Activated CD4-positive, alpha-beta T cell treated with anti-CD3 and anti-CD28 coated beads, Interleukin-2, amount 10 ng/mL, durations not matched to agents 24 days and 14 days (primary cell): ENCODE measurements at places on chromosomes 6 and 20. TPM values are rescaled to one million over a fixed set of nuclear protein-coding genes. Genes with fewer than 3 reads are reported as not detected.
A peak's percentile ranks its signal among the peaks of the same experiment; 100 is the strongest.

PROKR2 gene
- total RNA-seq, result not detected in 2 replicates

KHDC1L gene
- total RNA-seq, result not detected in 2 replicates

KPNA5 gene
- total RNA-seq, result 7.2 and 7.7 TPM in 2 replicates

DUSP15 gene
- not detected in 2 replicates for total RNA-seq

BMP2 gene
- total RNA-seq, result 0.09 and 0.12 TPM in 2 replicates

GPX5 gene
- total RNA-seq, result not detected in 2 replicates

SLC22A7 gene
- total RNA-seq, result not detected in 2 replicates

HLA-DRB1 gene
- total RNA-seq, result 14.2 and 15.0 TPM in 2 replicates

TTLL9 gene
- total RNA-seq, result not detected in 2 replicates

DNA sequence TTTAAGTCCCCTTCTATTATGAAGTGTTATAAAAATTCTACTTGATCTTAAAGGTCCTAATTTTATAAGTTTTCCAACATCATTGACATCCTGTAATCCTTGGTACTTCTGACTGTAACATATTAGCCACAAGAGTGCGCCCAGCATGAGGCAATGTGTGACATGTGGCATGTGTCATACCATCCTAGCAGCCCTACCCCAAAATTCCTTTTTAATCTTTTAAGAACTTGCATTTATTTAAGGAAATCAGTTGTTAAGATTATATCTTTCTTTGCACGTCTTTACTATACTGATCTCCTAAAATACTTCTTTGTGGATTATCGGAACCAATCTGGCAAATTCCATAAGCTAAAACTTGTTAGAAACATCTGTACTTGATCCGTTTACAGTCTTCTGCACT is 167.1 kb upstream of the SLC24A3 start:
- DNase-seq, result no peak

DNA sequence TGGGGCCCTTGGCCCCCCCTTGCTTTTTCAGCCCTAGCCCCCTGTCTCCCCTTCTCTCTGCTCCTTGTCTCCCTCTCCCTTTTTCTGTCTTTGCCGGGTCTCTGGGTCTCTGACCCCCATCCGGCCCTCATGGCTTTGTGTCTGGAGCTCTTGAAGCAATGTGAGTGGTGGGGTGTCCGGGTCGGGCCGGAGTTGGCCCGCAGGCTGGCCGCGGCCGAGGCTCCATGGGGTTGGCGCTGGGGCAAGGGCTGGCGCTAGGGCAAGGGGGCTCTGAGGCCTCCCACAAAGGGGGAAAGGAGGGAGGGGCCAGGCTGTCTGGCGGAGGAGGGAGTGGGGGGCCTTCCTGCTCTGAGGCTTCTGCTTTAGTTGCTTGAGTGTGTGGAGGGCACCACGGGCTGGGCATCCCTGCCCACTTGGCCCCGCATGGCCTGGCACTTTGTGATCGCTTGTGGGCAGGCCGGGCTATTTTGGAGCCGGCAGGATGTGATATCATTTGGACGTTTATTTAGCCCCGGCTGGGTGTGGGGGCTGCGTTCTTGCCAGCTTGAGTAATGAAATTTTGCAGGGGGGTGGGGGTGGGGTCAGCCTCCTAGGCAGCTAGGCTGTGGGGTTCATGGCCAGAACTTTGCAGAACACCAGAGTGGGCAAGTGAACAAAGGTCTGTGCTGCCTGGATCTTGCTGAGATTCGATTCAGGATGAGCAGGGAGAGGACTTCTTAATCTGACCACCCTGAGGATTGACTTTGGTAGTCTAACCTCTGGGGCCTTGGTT is 78.7 kb upstream of the MYL9 start:
- DNase-seq, result peak; percentile 73

GRCh38 chr6:144899161-144899560 is 614.0 kb downstream of the UTRN start:
- no peak for DNase-seq

DNA sequence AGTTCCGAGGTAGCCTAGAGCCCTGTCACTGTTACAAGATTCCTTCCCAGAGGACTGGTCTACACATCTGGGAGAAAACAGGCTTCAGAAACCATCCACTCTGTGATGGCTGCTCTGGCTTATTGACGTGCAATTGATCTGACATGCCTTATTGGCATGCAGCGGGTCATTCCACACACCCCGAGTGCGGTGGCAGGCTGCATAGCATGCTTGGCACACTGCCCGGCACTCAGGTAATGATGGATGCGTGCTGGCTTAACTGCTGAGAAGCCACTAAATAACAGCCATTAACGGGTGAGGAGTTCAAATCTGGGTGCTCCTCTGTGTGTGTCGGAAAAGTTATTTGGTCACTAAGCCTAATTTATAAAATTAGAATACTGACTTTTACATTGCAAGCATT is 67.9 kb upstream of the CDH4 start:
- no peak for DNase-seq

DNA sequence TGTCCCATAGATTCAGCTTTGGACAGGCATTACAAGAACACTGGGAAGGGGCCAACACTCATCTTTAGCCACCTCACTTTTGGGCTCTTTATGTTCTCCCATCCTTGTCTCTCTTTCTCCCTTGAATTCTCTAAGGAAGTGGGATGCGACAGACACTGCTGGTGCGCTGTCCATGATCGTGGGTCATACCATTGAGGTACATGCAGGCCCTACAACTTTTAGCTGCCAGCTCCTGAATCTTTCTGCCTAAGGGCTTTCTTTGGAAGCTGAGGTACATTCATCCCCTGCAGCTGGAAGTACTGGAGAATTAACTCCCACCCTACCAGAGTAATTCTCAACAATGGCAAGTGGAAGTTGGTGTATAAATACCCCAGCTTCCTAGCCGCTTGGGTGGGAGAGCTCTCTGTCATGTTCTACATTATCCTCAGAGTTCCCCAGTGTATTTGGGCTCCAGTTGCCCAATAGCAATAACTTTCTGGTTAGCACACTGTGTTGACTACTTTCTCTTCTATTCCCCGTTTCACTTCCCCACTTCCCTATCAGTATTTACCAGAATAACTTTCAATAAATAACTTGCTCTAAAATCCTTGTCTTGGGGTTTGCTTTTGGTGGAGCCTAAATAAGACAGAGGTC is 309.4 kb upstream of the RNF24 start:
- no peak for DNase-seq

DNA sequence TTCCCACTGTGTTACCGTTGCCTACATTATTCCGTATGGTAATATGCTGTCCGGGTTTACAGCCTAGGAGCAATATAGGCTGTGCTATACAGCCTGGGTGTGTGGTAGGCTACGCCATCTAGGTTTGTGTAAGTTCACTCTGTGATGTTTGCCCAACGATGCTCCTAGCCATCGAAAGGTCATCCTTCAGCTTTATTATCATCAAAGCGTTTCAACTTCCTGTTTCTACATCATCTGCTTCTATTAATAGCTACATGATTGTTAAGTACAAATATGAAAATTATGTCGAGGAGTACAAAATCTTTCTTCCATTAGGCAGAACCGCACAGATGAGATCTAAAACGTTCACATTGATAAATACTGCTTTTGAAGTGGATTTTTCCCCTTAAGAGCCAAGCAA is 69.9 kb downstream of the PPP1R14C start:
- DNase-seq, result no peak

DNA sequence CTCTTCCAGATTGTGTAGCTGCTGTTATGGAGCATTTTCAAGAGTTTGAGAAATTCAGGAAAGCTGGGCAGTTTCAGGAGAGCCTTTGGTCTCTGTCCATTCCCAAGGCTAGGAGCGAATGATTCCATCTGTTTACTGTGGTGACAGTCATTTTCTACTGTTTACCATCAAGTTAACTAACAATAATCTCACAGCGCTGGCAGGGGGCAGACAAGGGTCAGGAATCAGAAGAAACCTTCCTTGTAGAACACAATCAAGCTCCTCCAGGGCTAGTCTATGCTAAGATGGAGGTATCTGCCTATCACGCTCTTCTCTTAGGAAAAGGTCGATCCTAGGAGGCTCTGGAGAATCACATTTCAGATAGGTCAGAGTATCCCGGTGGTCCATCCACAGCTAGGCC is 293.9 kb downstream of the KIF16B start:
- DNase-seq, result no peak

- no peak for DNase-seq
Measured at GRCh38 chr20:17956099-17956685, 12.4 kb downstream of the SNX5 start.

DNA sequence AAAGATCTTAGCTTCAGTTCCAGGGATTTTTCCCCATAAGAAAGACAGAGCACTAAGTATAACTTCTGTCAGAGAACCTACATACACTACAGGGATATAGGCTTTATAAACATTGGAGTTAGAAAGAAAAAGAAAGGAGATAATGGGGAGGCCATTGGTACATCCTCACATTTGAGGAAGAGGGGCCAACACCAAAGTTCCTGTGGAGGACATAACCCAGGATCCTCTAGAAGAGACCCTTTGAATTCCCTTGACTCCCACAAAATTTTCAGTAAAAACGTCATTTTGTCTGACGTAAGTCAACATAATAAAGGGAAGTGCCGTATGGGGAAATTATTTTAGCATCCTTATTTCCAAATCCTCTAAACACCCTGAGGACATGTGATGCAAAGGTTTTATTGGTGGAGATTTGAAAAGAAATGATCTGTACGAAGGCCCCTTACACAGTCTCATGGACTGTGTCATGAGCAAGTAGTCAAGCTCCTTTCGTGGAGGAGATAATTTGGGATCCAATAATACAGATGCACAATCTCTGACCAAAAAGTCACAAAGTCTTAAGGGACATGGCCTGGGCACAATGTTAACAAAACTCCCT is 33.2 kb downstream of the HLA-DRA start:
- DNase-seq, result no peak

DNA sequence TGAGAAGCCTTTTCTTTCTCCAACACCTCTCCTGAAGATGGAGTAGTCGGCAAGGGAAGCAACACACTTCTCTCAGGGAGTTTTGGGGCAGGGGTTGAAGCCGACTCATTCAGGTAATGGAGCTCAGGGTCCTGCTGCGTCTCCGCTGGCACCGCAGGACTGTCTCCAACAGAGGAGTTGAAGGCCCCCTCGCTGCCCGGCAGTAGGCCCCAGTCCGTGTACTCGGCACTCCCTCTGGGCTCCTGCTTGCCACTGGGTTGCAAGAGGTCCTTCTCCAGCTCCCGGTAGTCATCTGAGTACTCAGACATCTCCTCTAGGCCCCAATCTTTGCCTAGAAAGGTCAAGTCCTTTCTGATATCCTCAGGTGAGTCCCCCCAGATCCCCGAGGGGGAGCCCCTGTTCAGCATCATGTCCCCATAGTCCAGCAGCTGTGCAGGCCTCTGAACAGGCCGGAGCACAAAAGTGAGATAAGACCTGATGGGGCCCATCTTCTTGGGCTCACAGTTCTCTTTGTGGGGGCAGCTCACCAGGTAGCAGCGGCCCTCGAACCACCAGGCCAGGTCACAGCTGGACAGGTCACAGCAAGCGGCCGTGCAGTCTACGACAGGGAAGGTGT is 50.0 kb downstream of the KIAA0319 start:
- DNase-seq, result no peak

DNA sequence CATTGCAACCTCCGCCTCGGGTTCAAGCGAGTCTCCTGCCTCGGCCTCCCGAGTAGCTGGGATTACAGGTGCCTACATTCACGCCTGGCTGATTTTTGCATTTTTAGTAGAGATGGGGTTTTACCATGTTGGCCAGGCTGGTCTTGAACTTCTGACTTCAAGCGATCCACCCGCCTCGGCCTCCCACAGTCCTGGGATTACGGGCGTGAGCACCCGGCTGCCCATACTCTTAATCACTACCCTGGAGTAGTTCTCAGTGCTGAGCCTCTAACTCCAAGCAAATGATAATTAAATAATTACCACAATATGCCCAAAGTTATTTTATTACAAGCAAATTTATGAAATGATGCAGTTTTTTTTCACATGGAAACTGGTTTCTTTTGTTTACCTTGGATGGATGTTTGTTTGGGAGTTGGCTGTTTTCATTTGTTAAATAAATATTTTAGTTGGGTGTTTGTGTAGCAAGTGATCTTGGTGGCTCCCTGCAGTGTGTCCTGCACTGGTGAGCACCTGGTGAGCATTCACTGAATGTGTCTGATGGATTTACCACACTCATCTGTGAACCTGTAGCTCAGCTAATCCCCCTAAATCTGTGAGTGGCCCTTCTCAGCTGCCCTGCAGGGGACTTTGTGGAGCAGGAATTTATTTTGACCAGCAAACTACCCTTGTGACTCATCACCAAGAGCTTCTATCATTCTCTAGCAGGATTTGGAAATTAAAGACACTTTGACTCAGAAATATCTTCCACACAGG is 36.9 kb downstream of the UTRN start:
- DNase-seq, result no peak

DNA sequence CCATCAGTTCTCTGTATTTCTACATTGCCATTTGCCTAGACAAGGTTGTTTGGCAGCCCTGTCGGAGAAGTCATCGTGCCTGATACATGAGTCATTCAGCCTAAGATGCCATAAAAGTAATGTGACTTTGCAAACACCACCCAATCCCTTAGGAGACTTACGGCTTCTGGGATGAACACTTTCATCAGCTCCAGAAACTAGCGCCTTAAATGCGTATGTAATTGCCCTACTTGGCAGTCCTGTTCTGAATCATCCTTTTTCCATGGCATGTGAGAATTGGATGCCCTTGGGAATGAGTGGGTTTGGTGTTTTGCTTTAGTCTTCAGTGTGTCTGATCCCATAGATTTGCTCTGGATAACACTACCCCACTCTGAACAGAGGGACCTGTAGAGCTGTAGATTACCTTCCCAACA is 158.5 kb downstream of the SASH1 start:
- no peak for DNase-seq

DNA sequence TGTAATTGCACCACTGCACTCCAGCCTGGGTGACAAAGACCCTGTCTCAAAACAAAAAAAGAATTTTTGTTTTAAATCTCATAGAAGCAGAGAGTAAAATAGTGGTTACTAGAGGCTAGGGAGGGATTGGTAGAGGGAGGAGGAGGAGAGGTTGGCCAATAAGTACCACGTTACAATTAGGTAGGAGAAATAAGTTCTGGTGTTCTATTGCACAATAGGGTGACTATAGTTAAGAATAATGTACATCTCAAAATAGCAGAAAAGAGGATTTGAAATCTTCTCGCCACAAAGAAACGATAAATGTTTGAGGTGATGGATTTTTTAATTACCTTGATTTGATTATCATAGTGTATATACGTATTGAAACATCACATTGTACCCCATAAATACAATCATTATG is 27.1 kb upstream of the TOP1 start:
- DNase-seq, result no peak

GRCh38 chr20:59325142-59325523 is 24.7 kb downstream of the EDN3 start:
- no peak for DNase-seq

DNA sequence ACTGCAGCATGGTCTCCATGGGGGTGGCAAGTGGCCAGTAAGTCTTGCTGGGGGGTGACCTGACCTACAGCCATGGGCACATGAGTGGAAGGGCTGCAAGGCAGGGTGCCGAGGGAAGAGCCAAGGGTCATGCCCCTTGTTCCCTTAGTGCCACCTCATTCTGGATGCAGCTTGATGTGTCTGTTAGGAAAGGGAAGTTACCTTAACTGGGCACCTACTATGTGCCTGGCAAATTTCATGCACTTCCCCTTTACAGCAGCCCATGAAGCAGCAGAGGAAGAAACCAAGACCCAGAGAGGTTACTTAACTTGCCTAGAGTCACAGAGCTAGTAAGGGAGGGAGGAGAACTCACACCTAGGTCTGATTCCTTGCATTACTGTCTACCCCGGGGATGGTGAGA is 174.0 kb downstream of the MRPL14 start:
- no peak for DNase-seq
